ENCODE measurements at places on chromosomes 2 and 18.

GRCh38 chr2:161177969-161178368, 17.7 kb downstream of the TANK start:
- H3K27me3 ChIP-seq = no peaks in the 10 kb centered on the region
- peaks cover 81% of the 10 kb centered on the region for H3K36me3 ChIP-seq
- no peak overlapping the region for H3K27ac ChIP-seq
- no peak for DNase-seq

GRCh38 chr2:113136828-113137775, 9.7 kb downstream of the IL1RN start:
- H3K27ac ChIP-seq = no peak overlapping the region
- H3K4me1 ChIP-seq = peaks cover 25% of the 10 kb centered on the region
- H3K36me3 ChIP-seq = no peaks in the 10 kb centered on the region

- no peaks in the 10 kb centered on the region for H3K27me3 ChIP-seq
- H3K27ac ChIP-seq = peak overlapping the region; percentile 88
- H3K4me3 ChIP-seq = peak overlapping the region; percentile 93
These were observed 676 bp upstream of the AGPS start for GRCh38 chr2:177391822-177392372.

DNA sequence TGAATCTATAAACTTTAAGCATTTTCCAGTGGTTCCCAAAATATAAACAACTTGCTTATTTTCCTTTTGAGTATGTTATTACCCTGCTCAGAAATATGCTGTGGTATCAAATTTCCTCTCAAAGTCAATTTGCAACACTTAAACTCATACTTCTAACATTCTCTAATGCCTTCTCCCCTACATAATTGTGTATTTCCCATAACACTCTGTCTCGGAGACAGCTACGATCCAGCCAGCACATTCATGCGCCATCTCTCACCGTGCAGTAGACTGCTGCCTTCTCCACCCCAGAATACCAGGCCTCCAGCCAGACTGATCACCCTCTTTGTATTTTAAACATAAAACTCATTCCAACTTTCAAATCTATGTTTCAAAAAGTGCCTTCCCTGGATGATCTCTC, 41.8 kb downstream of the TIMM21 start:
- no peak overlapping the region for H3K27ac ChIP-seq
- H3K27me3 ChIP-seq = peaks cover 29% of the 10 kb centered on the region
- H3K4me3 ChIP-seq = no peak overlapping the region
- no peaks in the 10 kb centered on the region for H3K36me3 ChIP-seq

- no peak for DNase-seq
- H3K4me1 ChIP-seq = peaks cover 2% of the 10 kb centered on the region
- no peak overlapping the region for H3K27ac ChIP-seq
- no peaks in the 10 kb centered on the region for H3K27me3 ChIP-seq
- H3K36me3 ChIP-seq = peaks cover 2% of the 10 kb centered on the region
These were observed 103.9 kb downstream of the MGAT5 start for GRCh38 chr2:134357814-134358213.

DNA sequence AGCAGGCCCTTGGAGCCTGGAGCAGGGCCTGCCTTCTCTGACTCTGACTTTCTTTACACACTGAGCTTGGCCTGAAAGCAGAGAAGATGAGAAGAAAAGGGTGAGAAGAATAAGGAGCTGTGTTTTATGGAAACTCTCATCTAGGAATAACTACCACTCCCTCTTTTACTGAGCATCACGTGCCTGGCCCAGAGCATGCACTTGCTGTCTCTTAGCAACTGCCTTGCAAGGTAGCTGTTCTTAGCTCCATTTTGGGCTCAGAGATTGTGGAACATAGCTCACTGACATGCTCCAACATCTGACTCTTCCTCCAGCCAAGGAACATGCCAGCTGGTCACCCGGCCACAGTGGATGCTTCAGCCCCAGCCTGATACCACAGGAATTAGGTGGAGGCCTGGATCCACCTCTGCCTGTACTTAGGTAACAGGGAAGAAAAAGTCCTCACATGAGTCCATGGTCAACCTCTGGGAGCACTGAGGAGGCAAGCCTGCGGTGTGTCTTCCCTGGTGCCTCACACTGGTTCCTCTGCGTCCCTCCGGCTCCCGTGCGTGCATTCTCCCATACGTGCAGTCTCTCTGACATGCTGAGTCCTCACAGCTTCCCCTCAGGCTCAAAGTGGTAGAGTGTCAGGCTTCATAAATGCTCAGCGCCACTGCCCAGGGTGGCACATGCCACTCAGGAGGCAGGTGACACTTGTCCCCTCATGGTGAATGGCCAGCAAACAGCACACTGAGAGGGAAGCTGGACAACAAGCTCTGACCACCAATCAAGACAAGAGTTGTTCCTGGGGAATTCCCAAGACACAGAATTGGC, 35.7 kb downstream of the AMER3 start:
- no peaks in the 10 kb centered on the region for H3K36me3 ChIP-seq
- peaks cover 5% of the 10 kb centered on the region for H3K27me3 ChIP-seq
- no peak overlapping the region for H3K4me3 ChIP-seq
- no peak overlapping the region for H3K27ac ChIP-seq
- no peaks in the 10 kb centered on the region for H3K4me1 ChIP-seq
- no peak for DNase-seq

GRCh38 chr2:65835975-65836549, 403.7 kb upstream of the SPRED2 start:
- DNase-seq = no peak
- H3K27me3 ChIP-seq = no peaks in the 10 kb centered on the region
- no peaks in the 10 kb centered on the region for H3K4me1 ChIP-seq

Measured in naive thymus-derived CD8-positive, alpha-beta T cell (primary cell).